ENCODE measurements at places on chromosomes 11 and 22.

DNA sequence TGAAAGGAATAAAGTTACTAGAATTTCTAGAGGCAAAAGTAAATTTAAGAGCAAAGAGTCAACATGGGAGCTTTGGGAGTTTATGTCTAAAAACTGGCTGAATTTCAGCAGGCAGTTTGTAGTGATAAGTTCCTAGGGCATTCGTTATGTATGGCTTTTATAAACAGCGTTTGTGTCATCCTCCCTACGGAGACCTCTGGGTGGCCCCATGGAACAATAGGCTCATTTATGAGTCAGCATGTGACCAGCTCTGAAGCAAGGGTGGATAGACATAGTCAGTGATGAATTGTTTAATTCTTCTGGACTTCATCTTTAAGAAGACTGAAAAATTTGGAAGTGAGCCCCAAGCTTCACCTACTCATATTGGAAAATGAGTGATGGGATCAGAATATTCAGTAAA, 37.1 kb downstream of the SVIP start:
- DNase-seq: no peak

DNA sequence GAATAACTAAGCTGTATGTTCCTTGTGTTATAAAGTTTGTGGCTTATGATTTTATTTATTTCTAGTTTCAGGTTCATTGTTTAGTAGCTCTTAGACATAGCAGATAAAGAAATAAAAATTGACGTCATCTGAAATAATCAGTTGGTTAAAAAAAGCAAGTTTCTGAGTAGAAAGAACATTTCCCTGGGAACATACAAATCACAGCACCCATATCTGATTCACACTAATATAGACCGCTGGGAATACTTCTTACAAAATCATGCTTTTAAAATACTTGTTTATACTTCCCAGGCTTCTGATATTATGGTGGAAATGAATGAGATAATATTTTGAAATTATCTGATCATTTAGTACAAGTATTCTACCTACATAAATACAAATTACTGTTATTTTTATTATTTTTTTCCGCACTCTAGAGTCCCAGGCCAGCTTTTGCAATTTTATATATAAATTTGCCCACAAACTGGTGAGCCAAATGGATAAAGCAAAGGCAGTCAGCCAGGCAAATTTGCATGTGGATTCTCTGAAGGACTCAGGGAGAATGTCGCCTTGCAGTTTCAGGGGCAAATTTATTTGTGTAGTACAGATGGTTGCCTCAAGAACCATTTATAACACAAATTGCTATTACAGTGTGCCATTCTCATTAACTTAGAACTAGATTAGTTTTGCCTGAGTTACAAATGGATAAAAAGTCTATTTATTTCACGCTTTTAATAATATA, 62.9 kb upstream of the SC5D start:
- no peak for DNase-seq

DNA sequence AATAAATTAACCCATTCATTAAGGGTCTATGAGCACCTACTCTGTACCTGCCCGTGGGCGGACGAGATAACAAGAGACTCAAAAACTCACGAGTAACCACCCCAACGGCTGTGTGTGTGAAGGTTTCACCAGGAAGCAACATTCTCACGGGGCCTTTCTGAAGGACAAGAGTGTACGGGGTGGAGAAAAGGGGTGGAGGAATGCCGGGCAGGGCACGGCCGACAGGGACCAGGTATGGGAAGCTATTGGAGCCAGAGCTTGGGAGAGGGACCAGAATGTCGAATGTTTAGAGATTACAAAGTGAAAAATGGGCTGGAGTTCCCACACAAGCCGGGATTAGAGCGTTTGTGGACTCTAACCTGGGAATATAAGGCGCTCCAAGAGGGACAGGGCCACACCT, 1.6 kb downstream of the KMT5B start:
- DNase-seq: no peak

DNA sequence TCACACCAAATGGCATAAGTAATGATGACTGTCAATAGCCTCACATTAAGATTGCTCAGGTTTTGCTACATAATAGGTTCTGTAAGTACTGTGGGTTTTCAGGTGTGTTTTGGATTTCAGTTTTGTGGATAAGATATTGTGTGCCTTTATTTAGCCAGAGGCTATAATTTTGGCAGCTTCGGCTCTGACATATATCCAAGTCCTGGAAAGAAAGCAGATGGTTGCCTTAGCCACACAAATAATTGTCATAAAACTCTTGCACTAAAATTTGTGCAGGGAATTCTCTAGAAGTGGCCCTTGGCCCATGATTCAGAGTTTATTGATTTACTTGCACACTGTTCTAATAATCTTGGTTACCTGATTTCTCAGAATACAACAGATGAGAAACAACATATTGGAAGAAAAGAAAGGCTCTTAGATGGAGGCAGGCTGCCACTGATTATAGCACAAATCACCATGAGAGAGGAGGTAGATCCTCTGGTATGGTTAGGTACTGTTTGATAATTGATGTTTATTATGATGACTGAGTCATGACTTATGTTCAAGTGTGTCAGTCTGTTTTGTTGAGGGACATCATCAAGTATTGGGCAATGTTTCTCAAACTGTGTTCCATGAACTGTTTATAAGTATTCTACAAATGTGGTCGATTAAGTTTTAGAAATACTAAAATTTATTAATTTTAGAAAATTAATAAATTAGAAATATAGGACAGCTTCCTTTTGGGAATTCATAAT, 9.6 kb downstream of the REXO2 start:
- DNase-seq: no peak

DNA sequence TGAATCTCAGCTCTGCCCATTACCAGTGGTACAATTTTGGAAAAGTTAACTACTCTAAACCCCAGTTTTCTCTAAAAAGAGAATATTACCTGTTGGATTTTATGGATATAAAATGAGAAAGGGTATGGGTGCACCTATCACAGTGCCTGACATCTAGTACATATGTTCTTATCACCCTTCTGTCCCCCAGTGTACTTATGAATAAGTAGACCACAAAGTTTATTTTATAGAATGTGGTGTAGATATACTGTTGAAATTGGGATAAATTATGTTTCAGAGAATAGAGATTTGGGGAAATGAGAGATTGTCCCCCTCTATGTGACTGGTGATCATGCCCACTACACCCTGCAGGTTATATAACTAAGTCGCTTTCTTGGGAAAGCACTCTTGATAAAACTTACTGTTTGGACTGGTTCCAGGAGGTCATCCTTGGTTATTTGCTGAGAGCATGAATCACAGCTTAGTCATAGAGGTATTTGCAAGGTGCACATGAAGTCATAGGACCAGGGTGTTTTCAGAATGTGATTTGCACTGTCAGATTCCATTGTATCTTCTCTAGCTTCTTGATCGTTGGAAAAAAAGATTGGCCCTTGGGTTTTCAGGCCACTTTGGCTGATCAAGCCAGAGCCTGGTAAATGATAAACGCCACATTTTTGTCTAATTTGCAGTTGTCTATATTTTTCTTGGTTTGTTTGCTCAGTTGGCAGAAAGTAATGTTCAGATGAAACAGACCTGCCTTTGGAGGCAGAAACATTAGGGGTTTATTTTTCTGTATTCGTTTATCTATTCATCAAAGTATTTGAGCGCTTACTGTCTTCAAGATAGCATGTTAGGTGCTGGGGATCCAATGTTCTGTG, 21.3 kb downstream of the STX3 start:
- no peak for DNase-seq
